Fibroblast of mammary gland (primary cell): ENCODE measurements at places on chromosomes 11 and 22.

- peak; percentile 14 for DNase-seq
Measured at GRCh38 chr11:69297787-69298266, 3.9 kb downstream of the MYEOV start.

DNA sequence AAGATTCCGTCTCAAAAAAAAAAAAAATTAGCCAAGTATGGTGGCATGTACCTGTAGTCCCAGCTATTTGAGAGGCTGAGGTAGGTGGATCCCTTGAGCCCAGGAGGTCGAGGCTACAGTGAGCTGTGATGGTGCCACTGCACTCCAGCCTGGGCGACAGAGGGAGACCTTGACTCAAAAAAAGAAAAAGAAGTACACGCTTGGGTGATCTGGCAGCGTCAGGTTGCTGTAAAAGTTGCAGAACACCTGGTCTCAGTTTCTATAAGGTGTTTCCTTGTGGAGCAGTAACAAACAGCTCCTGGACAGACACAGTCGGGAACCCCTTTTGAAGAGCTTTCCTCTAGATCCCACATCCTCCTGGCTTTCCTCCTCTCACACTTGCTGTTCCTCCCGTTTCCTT is 45.8 kb downstream of the SCGB1A1 start:
- no peak for DNase-seq

GRCh38 chr11:105177658-105178057 is 38.1 kb upstream of the CARD18 start:
- DNase-seq: peak; percentile 82

- no peak for DNase-seq
Measured at GRCh38 chr22:45421349-45422055, 8.0 kb downstream of the RIBC2 start.

DNA sequence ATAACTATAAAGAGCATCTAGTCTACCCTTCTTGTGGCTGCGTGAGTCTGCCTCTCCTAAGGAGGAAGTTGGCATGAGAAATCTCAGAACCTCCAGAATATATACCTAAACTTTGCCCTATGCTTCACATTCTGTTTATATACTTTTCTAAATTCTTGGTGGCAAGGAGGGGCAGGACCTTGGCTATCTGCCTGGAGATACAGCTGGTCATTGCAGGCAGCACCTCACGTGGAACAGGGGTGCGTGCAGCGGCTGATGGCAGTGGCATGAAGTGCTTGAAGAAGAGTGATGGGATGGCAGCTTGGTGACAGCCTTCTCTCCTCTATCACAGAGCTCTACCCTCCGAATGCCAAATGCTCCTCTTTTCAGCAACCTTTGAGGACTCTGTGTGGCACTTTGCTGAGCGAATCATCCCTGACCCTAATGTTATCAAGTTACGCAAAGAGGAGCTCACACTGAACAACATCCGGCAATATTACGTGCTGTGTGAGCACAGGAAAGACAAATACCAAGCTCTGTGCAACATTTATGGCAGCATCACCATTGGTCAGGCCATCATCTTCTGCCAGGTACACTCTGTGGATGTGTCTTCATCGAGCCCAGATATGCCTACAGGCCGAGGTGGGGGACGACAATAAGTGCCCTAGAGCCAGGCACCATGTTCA is 12.5 kb downstream of the DDX25 start:
- DNase-seq: no peak

DNA sequence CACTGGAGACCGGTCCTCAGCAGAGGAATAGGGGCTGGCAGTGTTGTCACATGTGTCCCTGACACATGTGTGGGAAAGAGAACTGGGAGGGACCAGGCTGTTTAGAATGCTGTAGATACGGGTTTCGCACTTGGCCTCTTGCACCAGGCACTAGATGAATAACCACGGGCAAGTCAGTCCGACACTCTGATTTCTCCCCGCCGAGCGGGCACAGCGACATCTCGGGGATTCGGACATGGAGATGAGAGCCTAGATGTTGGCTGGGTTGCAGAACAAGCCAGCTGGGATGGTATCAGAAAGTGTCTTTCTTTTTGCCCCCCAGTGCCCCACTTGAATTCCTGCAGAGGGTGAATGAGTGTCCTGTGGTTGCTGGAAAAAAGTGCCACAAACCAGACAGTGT is 115.9 kb upstream of the SLC22A12 start:
- DNase-seq: no peak
